ENCODE measurements at places on chromosomes 1 and 21. TPM values are rescaled to one million over a fixed set of nuclear protein-coding genes. Genes with fewer than 3 reads are reported as not detected.
A peak's percentile ranks its signal among the peaks of the same experiment; 100 is the strongest.

GRCh38 chr1:21933397-21934248, 3.5 kb downstream of the HSPG2 start:
- H3K36me3 ChIP-seq: no peaks in the 10 kb centered on the region
- no peak overlapping the region for H3K27ac ChIP-seq

DNA sequence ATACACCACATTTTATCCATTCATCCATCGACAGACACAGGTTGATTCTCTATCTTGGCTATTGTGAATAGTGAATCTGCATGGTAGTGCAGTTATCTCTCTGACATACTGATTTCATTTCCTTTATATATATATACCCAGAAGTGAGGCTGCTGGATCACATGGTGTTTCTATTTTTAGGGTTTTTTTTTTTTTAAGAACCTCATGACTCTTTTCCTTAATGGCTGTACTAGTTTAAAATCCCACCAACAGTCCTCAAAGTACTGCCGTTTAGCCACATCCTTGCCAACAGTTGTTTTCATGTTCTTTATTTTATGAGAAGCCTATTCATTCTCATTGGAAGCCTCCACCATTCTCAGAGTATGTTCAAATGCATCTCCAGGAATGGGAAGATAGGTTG, 258.7 kb upstream of the SNX7 start:
- H3K4me3 ChIP-seq: no peak overlapping the region
- H3K27ac ChIP-seq: no peak overlapping the region
- DNase-seq: no peak
- H3K4me1 ChIP-seq: no peaks in the 10 kb centered on the region
- H3K36me3 ChIP-seq: no peaks in the 10 kb centered on the region

SLC30A2 gene
- not detected for total RNA-seq

DNA sequence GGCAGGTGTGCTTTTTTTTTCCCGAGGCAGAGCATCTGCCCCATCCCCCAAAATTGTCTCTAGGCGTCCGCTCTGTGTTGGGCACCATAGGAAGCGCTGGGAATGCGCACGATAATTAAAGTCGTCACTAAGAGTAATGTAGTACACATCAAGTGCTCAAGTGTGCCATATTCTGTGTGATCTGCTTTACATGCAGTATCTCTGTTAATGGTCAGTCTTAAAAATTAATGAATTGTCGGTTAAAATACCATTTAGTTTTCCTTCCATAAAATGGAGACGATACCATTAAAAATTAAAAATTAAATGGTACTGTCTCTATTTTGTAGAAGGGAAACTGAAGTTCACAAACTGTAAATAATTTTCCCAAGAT, 544 bp upstream of the CCT8 start:
- no peaks in the 10 kb centered on the region for H3K27me3 ChIP-seq
- peaks cover 26% of the 10 kb centered on the region for H3K36me3 ChIP-seq
- H3K27ac ChIP-seq: peak overlapping the region; percentile 99
- H3K4me1 ChIP-seq: peaks cover 32% of the 10 kb centered on the region
- DNase-seq: no peak
- peak overlapping the region; percentile 100 for H3K4me3 ChIP-seq

IL24 gene
- not detected for total RNA-seq

KCNK1 gene
- total RNA-seq: not detected

PFKFB2 gene
- total RNA-seq: 4.7 TPM

DNA sequence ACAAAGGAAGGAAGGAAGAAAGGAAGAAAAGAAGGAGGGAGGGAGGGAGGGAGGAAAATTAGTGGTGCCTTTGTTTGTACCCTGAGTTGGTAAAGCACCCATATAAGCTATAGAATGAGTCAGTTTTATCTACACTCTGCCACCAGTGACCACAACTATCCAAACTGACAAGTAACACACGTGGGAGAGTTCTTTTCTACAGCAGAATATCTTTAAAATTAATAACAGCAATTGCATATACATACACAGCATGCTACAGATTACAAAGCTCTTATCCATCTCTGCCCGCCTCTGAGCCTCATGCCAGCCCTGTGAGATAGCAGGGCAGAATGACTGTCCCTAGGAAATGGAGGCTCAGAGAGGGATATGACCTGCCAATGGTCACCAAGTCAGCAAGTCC, 20.3 kb downstream of the CDCP2 start:
- no peak for DNase-seq
- no peaks in the 10 kb centered on the region for H3K36me3 ChIP-seq
- no peaks in the 10 kb centered on the region for H3K4me1 ChIP-seq
- H3K4me3 ChIP-seq: no peak overlapping the region
- no peak overlapping the region for H3K27ac ChIP-seq
- H3K27me3 ChIP-seq: no peaks in the 10 kb centered on the region

DNA sequence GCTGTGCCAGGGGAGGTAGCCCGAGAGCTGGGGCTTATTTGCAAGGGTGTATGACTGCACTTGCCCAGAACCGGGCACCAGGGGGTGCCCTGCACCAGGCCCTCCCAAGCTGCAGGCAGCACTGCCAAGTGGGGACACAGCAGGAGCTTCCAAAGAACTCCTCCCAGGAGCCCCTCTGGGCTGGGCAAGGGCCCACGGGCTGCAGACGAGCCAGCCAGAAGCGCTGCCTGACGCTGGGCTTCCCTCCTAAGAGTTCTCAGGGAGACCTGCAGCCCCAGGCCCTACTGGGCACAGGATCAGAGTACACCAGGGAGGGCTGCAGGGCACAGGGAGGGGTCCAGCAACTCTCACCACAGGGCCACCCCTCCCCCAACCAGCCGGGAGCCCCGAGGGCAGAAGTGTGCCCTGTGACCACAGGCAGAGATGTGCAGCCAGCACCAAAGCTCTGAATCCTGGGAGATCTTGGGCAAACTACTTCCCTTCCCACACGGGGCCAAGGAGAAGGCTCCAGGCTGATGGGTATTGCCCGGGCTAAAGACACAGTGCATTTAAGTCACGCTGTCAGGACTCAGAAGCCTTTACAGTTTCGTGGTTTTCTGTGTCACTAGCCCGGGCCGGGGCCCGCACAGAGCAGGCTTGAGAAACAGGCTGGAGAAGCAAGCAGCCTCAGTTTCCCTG, 63.4 kb downstream of the KCNAB2 start:
- DNase-seq: no peak
- no peaks in the 10 kb centered on the region for H3K36me3 ChIP-seq
- H3K27me3 ChIP-seq: peaks cover 2% of the 10 kb centered on the region
- no peak overlapping the region for H3K4me3 ChIP-seq
- no peak overlapping the region for H3K27ac ChIP-seq
